Astrocyte (in vitro differentiated cells and primary cell): ENCODE measurements at places on chromosomes 12 and 14. TPM values are rescaled to one million over a fixed set of nuclear protein-coding genes. Genes with fewer than 3 reads are reported as not detected.
A peak's percentile ranks its signal among the peaks of the same experiment; 100 is the strongest.

DNA sequence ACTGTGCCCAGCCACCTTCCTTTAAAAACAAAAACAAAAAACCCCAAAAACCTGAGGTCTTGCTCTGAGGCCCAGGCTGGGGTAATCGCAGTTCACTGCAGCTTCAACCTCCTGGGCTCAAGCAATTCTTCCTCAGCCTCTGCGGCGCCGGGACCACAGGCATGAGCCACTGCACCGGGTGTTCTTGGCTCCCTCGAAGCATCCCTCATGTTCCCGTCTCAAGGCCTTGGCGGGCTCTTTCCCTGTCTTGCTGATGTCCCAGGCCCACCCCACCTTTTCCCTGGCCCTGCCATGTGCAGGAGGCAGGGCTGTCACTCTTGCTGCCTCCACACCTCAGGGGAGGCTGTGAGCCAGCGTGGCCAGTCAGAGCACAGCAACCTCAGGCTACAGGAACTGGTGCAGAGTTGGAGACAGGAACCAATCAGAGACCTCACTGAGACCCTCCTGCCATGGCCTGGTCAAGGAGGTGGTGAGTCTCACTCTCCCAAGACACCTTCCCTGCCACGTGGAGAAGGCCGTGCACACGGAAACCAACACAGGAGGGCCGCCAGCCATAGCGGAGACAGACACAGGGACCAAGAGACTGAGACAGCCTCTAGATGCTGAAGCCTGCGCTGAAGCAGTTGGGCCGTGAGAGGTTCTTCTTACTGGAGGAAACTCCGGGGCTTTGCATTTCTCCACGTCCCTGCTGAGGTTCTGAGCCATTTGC lies 6.0 kb upstream of the AMN start:
- H3K4me3 ChIP-seq = no peak overlapping the region
- no peak overlapping the region for H3K27ac ChIP-seq
- no peaks in the 10 kb centered on the region for H3K36me3 ChIP-seq
- H3K27me3 ChIP-seq = no peaks in the 10 kb centered on the region
- no peaks in the 10 kb centered on the region for H3K4me1 ChIP-seq
- DNase-seq = no peak

The E2F7 gene
- total RNA-seq = 21.5 and 26.2 TPM in 2 replicates

The CHST11 gene
- 30.0 and 30.2 TPM in 2 replicates for total RNA-seq

The CLEC4A gene
- total RNA-seq = 0.32 and 1.6 TPM in 2 replicates

GRCh38 chr14:91866061-91866460 lies 1.3 kb downstream of the TC2N start:
- H3K36me3 ChIP-seq = no peaks in the 10 kb centered on the region
- peak; percentile 75 for DNase-seq
- H3K4me3 ChIP-seq = no peak overlapping the region
- H3K4me1 ChIP-seq = peaks cover 6% of the 10 kb centered on the region

The KLRD1 gene
- total RNA-seq = 0.45 and 0.91 TPM in 2 replicates

DNA sequence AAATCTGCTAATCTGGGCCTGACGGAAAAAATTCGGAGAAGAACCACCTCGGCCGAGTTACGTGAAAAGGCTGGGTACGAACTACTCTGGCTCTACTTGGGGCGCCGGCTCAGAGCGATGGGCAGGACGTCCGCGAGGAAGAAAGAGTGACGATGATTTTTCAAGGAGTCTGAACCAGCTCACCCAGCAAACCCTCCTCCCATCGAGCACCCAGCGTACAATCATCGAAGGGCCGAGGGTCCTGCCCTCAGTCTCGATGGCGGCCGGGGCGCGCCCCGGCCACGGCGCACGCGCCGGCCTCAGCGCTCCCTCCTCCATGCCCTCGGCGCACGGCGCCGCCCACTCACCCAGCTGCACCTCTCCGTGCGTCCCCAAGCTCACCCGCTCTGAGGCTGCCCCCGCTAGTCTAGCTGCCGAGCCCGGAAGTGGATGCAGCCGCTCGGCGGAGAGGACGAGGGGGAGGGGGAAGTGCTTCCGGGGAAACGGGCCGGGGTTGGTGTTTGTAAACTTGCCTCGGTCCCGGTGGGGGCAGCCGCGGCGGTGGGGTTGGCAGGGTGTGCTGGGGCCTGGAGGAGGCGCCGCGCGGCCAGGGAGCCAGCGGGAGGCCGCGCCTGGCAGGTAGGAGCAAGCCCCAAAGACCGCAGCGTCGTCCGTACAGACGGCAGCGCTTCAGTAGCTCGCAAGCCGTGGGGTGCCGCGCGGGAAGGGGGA lies at the start of the genes CSAD and ZNF740:
Gene CSAD (minus strand): TSS at position 706 of the 711 bp plus-strand sequence. CDS start 7,455 bp downstream, outside the sequence.
Gene ZNF740 (plus strand): TSS at position 503 of the 711 bp plus-strand sequence. CDS start 1,262 bp downstream, outside the sequence.
- peak within 1 kb of the TSS; percentile 94 for H3K27ac ChIP-seq
- H3K36me3 ChIP-seq = peaks cover 21% of the 10 kb centered on the region
- peak within 1 kb of the TSS; percentile 79 for H3K4me3 ChIP-seq
- DNase-seq = peak; percentile 93
- H3K4me1 ChIP-seq = peaks cover 30% of the 10 kb centered on the region

GRCh38 chr12:111396726-111397445 lies 8.8 kb upstream of the SH2B3 start:
- DNase-seq = peak; percentile 54
- H3K4me3 ChIP-seq = no peak overlapping the region

GRCh38 chr12:92341065-92341668 lies 195.5 kb upstream of the BTG1 start:
- H3K4me1 ChIP-seq = no peaks in the 10 kb centered on the region
- H3K4me3 ChIP-seq = no peak overlapping the region
- H3K27ac ChIP-seq = no peak overlapping the region
- no peaks in the 10 kb centered on the region for H3K36me3 ChIP-seq
- no peaks in the 10 kb centered on the region for H3K27me3 ChIP-seq

GRCh38 chr14:91835920-91836843 lies 31.2 kb downstream of the TC2N start:
- H3K4me3 ChIP-seq = no peak overlapping the region
- no peaks in the 10 kb centered on the region for H3K4me1 ChIP-seq
- DNase-seq = no peak
- H3K27ac ChIP-seq = no peak overlapping the region

DNA sequence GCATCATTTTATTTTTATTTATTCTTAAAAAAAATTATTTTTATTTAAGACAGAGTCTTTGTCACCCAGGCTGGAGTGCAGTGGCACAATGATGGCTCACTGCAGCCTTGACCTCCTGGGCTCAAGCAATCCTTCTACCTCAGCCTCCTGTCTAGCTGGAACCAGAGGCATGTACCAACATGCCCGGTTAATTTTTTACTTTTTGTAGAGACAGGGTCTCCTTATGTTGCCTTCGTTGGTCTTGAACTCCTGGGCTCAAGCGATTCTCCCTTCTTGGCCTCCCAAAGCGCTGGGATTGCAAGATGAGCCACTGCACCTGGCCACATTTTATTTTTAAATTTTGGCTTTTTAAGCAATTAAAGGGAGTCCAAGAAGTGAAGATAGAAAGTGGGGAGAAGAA lies 21.4 kb downstream of the TTC6 start:
- no peaks in the 10 kb centered on the region for H3K4me1 ChIP-seq
- H3K27me3 ChIP-seq = peaks cover 3% of the 10 kb centered on the region
- no peak overlapping the region for H3K27ac ChIP-seq
- H3K4me3 ChIP-seq = no peak overlapping the region
- DNase-seq = no peak

The LMNTD1 gene
- not detected in 2 replicates for total RNA-seq

DNA sequence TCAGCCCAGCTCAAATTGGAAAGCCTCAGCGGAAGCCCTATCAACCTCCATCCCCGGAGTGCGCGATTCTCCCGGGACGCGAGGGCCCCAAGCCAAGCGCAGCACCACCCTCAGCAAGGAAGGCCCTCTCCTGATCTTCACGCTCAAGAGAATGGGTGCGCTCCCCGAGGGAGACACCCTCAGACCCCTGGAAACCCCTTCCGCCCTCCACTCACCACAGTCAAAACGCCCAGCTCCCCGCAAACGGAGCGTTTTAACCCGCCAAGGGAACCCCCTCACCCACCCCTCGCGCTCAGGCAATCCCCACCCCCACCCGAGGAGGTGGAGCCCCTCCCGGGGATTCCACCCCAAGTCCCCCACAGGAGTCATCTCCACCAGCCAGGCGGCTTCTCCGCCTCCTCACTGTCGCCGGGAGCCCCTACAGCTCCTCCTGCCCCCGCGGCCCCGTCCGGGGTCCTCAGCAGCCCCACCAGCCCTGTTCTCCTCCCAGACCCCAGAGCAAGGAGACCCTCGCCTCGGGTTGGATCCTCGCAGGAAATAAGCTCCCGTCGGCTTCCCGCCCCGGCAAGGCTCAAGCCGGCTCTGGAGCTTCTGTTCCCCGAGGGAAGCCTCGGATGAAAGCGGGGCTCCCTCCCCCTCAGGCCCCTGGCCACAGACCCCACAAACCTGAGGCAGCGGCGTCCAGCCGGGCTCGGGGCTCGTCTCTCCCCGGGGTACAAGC lies 507 bp downstream of the BAZ2A start:
- no peaks in the 10 kb centered on the region for H3K27me3 ChIP-seq
- H3K4me1 ChIP-seq = peaks cover 32% of the 10 kb centered on the region
- peaks cover 3% of the 10 kb centered on the region for H3K36me3 ChIP-seq

The SINHCAF gene
- total RNA-seq = 91.0 and 115 TPM in 2 replicates

DNA sequence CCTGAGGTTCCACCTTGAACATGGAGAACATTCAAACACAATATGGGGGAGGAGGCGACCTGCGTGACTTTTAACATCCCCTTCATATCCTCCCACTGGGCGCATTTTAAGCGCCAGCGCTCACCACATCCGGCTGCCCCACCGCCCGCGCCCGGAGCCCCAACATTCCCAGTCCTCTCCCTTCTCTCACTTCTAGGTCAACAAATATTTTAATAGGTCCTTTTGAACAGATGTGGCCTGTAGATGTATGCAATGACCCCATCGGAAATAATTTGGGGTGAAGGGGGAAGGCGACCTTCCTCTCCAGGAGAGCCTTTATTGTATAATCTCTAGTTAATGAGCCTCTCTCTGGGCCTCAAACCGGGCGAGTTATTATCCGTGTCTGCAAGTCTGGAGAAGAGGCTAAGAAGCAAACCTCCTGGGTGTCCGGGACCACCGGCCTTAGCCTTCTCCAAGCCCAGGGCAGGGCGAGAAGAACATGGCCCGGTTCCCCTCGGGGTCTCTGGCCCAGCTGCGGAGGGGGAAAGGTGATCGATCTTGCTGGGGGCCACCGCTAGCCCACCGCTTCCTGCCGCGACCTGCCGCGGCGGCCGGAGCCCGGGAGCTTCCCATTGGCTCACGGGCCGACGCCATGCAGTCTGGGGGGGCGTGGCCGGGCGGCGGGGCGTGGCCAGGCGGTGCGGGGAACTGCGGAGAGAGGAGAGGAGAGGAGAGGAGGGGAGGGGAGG lies 83.2 kb upstream of the HMGA2 start:
- no peaks in the 10 kb centered on the region for H3K36me3 ChIP-seq
- peak overlapping the region; percentile 64 for H3K4me3 ChIP-seq
- peak; percentile 54 for DNase-seq
- peaks cover 20% of the 10 kb centered on the region for H3K4me1 ChIP-seq
- no peaks in the 10 kb centered on the region for H3K27me3 ChIP-seq

DNA sequence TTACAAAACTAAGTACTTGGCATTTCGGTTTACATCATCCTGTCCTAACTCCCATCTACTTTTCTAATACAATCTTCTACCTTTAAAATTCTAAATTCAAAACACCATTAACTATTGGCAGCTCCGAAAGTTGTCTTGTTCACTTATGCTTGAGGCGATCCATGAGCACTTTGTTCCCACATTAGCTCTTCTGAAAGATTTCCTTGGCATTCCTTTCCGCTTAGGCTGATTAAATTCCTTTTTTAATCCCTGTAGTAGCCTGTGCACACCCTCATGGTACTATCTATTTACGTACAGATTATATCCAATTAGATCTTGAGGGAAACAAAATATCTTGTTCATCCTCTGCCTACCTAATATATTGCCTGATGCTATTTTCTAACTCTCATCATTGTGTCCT lies 480.7 kb downstream of the PRKD1 start:
- DNase-seq = no peak
- no peaks in the 10 kb centered on the region for H3K27me3 ChIP-seq
- peaks cover 5% of the 10 kb centered on the region for H3K4me1 ChIP-seq
- H3K36me3 ChIP-seq = no peaks in the 10 kb centered on the region
- no peak overlapping the region for H3K4me3 ChIP-seq

The DMAC2L gene
- total RNA-seq = 10.9 and 11.6 TPM in 2 replicates

DNA sequence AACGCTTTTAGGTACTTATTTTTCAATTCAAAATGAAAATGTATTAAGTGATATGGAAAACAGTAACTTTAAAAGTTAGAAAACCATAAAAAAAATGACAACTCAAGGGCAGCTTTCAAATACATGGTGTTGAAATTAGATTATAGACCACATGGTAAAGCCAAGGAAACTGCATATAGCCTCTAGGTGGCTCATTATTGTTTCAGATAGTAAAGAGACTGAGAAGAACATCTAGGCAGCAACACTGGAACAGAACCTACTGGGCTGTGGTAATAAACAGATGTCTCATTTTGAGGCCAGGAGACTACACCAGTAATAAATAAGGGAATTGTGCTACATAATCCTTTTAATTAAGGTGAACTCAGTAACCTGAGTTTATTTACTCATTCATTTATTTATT lies 13.0 kb downstream of the FBXO33 start:
- no peaks in the 10 kb centered on the region for H3K27me3 ChIP-seq
- no peak overlapping the region for H3K4me3 ChIP-seq
- H3K27ac ChIP-seq = no peak overlapping the region
- no peaks in the 10 kb centered on the region for H3K4me1 ChIP-seq
- no peaks in the 10 kb centered on the region for H3K36me3 ChIP-seq

The CIDEB gene
- total RNA-seq = not detected in 2 replicates

The PHLDA1 gene
- total RNA-seq = 41.2 and 43.9 TPM in 2 replicates

DNA sequence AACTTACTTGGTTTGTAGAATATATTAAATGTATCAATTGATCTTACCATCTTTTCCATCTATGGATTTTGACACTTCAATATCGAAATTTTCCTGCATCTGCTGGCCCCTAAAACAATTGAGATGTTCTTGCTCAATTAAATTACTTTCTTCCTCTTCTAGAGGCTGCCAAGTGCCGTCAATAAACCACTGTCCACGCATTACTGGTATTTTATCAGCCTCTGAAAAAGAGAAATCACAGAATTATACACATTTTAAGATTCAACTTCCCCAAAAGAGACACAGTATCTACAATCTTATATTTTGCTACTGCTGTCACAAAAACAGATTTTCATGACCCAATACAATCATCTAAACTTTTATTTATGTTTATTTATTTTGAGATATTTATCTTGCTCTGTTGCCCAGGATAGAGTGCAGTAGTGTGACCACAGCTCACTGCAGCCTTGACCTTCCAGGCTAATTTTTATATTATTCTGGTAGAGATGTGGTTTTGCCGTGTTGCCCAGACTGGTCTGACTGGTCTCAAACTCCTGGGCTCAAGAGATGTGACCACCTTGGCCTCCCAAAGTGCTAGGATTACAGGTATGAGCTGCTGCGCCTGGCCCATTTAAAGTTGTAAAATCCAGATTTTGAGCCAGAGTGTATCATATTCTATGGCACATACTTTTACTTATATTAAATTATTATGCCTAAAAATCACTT lies 49.3 kb downstream of the DDHD1 start:
- H3K4me1 ChIP-seq = no peaks in the 10 kb centered on the region
- no peak overlapping the region for H3K4me3 ChIP-seq
- H3K27me3 ChIP-seq = no peaks in the 10 kb centered on the region
- DNase-seq = no peak
- H3K36me3 ChIP-seq = no peaks in the 10 kb centered on the region

The LTBP2 gene
- 162 and 196 TPM in 2 replicates for total RNA-seq

DNA sequence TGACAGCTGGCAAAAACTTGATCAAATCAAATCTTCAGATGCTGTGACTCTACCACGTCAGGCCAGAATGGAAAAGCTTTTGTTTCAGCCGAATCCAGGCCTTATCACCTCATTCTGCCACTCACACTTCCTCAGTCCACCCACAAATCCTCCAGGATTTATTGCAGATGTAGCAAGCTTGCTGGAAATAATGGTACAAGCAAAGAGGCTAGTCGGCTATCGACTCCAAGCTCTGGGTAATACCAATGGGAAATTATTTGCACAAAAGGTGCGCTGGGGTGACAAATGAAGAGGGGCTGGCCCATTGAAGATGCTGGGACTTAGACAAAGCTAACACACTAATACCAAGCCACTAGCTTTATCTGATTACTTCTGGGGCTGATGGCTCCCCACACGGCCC lies 250.5 kb downstream of the ASCL1 start:
- no peaks in the 10 kb centered on the region for H3K27me3 ChIP-seq
- DNase-seq = no peak
- H3K4me3 ChIP-seq = no peak overlapping the region
- H3K4me1 ChIP-seq = no peaks in the 10 kb centered on the region
